Right renal pelvis (tissue), 4 donors: ENCODE measurements at places on chromosomes 2 and 18. TPM values are rescaled to one million over a fixed set of nuclear protein-coding genes. Genes with fewer than 3 reads are reported as not detected.

DNA sequence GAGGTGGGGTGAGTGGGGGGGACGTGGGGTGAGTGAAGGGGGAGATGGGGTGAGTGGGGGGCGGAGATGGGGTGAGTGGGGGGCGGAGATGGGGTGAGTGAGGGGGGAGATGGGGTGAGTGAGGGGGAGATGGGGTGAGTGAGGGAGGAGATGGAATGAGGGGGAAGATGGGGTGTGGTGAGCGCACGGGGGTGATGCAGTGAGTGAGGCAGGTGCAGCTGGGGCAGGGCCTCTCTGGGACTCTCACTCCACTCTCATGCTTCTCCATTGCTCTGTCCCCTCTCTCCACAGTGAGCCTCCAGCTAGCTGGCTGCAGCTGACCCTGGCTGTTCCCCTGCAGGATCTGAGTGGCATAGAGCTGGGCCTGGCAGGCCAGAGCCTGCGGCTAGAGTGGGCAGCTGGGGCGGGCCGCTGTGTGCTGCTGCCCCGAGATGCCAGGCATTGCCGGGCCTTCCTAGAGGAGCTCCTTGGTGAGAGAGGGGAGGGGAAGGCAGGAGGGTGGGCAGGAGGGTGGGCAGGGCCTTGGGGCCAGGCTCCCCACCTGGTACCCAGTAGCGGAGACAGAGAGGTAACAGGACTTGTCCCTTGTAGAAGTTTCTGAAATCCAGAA is 13.9 kb upstream of the SLC4A3 start:
- no peak for DNase-seq

- DNase-seq, result no peak
These were observed 6.6 kb downstream of the SOCS6 start for GRCh38 chr18:70295192-70296188.

Gene TUBA4B
- polyA plus RNA-seq, result 0.90 TPM

- no peak for DNase-seq
These were observed 49.5 kb downstream of the INHBB start for GRCh38 chr2:120395221-120396012.

- no peak for DNase-seq
These were observed 122.0 kb downstream of the ZNF521 start for GRCh38 chr18:25229920-25230319.
